ENCODE measurements at places on chromosomes 4 and X.

DNA sequence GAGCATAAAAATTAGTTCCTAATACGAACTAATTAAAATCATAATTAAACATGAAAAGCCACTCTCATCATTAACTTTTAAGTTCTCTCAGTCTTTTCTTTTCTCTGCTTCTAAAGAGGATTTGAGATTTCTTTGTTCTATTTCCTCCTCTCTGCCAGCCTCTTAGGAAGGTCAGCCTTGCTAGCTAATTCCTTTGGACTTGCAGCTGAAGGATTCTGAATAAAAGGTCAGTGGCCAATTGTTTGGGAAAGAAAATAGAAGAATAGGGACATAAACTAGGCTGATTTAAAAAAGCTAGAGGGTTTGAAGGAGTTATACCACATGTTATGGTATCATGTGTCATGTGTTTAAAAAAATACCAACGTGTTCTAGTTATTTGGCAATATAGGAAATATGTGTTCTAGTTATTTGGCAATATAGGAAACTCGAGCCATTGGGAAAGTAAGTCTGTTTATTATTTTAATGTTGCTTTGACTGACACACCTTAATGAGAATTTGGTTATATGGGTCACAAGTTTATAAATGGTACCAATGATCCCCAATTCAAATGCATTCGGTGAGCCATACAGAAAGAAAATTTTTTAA lies 1668.7 kb upstream of the PCDH7 start:
- DNase-seq: no peak

DNA sequence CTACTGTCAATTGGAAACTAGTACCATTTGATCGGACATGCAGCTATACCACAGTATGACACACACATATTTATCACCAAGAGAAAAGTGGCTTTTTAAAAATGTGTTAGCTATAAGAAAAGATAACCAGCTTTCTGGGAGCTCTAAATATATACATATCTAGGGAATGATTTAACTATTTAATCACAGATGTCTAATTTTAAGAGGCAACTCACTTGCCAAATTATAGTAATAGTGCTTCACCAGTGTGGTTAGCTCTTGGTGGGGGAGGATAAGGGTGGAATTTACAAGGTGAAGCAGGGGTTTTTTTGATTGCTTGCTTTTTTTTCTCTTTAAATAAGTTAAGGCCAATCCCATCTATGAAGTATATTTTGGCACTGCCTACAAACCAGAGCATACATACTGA lies 547.7 kb upstream of the DIPK2B start:
- no peak for DNase-seq

DNA sequence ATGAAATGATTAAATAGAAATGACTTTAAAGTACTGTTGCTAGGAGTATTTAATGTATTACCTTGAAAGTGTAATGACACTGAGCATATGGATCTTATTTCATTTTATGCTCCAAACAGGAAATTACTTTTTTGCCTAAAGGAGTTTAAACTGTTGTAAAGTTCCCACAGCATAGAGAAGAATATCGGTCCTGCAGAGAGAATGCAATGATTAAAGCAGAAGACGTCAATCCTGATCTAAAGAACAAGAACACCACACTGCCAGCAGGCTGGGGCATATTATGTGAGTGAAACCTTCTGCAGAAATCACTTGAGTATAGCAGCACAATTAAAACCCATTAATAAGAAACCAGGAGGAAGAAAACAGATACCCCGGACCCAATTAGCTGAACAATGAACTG lies 72.8 kb upstream of the CAMK2D start:
- no peak for DNase-seq

DNA sequence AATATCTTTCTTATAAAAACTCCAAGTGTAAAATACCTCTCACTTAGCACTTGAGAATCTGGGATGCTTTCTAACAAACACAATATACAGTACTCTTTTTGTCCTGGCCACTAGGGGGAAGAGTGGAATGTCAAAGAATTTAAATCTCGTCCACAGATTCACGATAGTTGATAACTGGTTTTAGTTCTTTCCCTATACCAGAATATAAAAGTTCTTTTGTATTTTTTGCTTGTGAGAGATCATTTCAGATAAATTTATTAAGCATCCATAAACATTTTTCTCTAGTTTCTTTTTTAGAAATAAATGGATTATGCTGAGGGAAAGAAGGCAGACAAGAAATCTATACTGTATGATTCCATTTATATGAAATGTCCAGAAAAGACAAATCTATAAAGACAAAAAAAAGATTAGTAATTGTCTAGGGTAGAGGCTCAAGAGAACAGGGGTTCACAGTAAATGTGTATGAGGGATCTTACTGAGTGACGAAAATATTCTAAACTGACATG lies 50.4 kb downstream of the MGARP start:
- peak; percentile 46 for DNase-seq

DNA sequence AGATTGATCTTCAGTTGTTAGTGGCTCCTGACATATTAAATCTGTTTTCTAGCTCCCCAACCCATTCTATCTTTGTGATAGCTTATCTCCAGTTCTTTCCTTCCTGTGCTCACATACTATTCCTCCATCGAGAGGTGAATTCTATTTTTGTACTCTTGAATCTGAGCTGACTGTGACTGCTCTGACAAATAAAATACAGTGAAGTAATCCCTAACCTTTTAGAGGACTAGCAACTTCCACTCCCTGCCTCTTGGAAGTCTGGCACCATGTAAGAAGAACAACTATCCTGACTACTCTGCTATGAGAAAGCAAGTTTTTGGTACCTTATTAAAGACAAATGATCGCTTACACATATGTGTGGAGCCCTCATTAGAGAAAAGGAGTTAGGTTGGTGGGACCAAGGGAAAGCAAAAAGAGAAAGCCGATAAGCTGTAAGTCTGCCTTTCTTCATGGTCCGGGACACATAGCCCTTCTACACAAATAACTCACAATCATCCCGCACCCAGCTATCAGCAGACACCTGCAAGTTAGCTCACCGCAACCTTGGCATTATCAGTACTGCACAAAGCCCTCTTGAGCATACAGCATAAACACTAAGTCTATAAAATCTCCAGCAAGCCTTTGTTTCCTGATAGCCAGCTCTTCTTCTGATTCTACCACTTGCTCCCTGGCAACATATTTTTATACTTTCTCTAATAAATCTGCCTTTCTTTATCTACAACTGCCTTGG lies 13.5 kb upstream of the PPM1K start:
- DNase-seq: no peak

DNA sequence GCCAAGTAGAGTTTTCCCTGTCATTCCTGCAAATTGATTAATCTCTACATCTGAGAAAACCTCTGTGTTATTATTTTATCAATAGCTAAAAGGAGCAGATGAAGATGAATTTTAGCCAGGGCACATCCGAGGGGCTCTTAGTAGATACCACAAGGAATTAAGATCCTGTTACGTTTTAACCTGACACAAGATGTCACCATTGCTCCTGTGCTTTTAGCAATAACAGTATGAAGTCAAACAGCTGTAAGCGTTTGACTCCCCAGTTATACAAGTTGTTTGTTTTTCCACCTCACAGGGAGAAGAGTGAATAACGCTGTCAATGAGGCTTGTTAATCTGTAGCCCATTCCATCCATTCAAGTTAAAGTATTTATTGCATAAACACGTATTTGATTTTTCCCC lies 76.0 kb upstream of the AP1S2 start:
- DNase-seq: peak; percentile 18

DNA sequence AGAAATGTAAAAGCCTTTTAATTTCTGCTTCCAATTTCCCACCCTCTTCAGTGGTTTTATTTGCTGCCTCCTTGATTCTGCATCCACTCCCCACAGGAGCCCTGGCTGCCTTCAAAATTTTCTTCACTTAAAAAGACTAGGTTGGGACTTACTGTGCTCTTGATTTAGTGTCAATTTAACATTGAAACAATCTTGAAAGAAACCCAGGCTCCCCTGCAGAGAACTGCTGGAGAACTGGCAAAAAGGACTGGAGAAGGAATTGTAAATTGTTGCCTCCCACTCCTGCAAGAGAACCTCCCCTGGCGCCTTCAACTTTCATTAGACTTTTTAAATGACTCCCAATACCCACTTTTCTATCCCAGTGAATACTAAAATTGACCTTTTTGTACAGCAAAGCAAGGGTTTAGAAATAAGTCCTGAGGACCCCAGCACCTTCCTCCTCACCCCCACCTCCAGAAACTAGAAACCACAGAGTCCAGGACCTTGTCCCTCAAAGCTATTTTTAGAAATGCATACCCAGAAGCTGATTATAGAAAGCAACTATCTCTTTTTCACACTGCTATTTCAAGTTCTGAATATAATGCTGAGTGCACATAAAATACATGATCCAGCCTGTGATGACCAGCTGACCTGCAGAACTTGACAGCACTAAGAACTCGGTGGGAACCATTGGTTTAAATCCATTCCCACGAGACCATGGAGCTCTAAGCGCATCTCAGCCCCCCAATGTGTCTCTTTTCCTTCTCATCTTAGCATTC lies 155.5 kb downstream of the INPP4B start:
- no peak for DNase-seq

- no peak for DNase-seq
Observed at GRCh38 chr4:56633486-56633885, 47.6 kb downstream of the HOPX start.

DNA sequence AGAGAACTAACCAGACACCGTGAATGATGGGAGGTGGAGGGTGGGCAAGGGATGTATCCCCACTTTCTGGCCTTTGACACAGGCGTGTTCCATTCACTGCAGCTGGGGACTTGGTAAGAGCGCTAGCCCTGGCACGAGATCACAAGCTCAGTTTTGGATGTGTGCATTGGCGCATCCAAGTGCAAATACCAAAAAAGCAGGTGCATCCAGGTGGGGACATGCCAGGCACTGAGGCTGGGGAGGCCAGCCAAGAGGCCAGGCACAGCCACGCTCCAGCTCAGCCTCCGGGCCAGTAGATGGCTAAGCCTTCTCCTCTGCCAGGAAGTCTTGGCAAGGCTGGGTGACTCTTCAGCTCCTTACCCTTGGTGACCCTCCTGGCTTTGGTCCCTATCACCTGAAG lies 4.4 kb upstream of the ZFP92 start:
- DNase-seq: no peak

- peak; percentile 26 for DNase-seq
Observed at GRCh38 chr4:56129431-56129861, 180.7 kb downstream of the CEP135 start.

Measured in RWPE1 (cell line).